ENCODE measurements at places on chromosomes 7 and 10.

GRCh38 chr7:41916450-41916927, 213.6 kb upstream of the INHBA start:
- no peaks in the 10 kb centered on the region for H3K27me3 ChIP-seq
- H3K4me1 ChIP-seq = no peaks in the 10 kb centered on the region
- H3K27ac ChIP-seq = no peak overlapping the region
- DNase-seq = no peak
- H3K36me3 ChIP-seq = no peaks in the 10 kb centered on the region
- H3K4me3 ChIP-seq = no peak overlapping the region

DNA sequence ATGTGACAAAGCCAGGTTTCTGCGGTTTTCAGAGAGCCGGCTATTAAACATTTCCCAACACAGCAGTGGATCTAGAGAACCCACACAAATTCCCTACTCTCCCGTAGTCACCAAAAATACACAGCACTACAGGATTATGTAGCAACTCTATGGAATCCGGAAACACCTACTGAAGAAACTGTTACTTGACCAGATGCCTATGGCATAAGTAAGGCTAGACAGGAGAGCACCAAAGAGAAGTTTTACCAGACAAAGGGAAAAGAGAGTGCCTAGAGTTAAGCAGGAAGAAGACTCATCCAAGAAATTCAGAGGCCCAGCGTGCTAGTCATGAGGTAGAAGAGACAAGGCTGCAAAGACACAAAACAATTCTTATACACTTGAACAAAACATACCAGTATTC, 321.1 kb downstream of the PARD3 start:
- DNase-seq = no peak
- H3K27ac ChIP-seq = no peak overlapping the region
- no peak overlapping the region for H3K4me3 ChIP-seq
- H3K4me1 ChIP-seq = no peaks in the 10 kb centered on the region

- no peaks in the 10 kb centered on the region for H3K36me3 ChIP-seq
- DNase-seq = no peak
- peak overlapping the region; percentile 58 for H3K27ac ChIP-seq
- peaks cover 14% of the 10 kb centered on the region for H3K4me1 ChIP-seq
These were observed 80.4 kb downstream of the AUTS2 start for GRCh38 chr7:69678494-69679187.

DNA sequence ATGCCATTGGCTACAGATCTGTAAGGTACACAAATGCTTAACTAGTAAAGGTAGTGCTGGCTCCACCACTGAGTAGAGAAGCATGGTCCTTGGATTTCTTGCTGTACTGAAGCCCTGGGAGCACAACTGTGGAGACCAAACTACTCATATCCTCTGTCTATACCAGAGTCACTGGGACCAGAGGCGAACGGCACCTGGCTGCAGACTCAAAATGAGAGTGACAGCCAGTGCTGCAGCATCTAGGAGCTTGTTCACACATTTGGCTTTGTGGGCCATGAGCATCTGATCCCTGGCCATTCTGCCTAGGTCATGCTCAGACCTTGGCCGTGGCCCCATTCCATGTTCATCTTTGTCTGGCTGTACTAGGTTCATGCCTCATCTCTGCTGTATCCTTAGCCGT, 31.9 kb downstream of the LRRC18 start:
- H3K27ac ChIP-seq = no peak overlapping the region
- DNase-seq = no peak
- no peak overlapping the region for H3K4me3 ChIP-seq
- H3K27me3 ChIP-seq = no peaks in the 10 kb centered on the region
- no peaks in the 10 kb centered on the region for H3K4me1 ChIP-seq
- H3K36me3 ChIP-seq = no peaks in the 10 kb centered on the region

DNA sequence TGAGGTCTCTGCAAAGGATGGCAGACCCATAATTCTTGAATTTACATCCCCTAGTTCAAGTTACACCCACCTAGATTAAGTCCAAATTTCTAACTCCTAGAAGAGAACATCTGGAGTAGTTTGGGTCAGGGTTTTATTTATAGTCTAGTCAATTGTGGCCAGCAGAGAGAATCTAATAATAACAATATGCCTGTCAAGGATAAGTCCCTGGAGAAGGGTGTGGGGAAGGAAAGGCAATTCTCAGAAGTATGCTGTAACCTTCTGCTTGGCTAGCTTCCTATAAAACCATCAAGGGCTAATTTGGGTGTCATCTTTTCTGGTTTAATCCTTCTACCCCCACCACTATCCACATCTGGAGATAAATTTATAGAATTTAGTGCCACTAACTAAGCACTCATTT, 52.8 kb upstream of the SEMA3E start:
- H3K4me1 ChIP-seq = no peaks in the 10 kb centered on the region
- no peak overlapping the region for H3K4me3 ChIP-seq
- H3K36me3 ChIP-seq = no peaks in the 10 kb centered on the region
- H3K27me3 ChIP-seq = no peaks in the 10 kb centered on the region
- H3K27ac ChIP-seq = no peak overlapping the region
- DNase-seq = no peak

GRCh38 chr7:155763691-155764437, 48.4 kb downstream of the SHH start:
- DNase-seq = no peak
- peak overlapping the region; percentile 68 for H3K27ac ChIP-seq
- peaks cover 20% of the 10 kb centered on the region for H3K4me1 ChIP-seq
- H3K27me3 ChIP-seq = no peaks in the 10 kb centered on the region
- no peak overlapping the region for H3K4me3 ChIP-seq

DNA sequence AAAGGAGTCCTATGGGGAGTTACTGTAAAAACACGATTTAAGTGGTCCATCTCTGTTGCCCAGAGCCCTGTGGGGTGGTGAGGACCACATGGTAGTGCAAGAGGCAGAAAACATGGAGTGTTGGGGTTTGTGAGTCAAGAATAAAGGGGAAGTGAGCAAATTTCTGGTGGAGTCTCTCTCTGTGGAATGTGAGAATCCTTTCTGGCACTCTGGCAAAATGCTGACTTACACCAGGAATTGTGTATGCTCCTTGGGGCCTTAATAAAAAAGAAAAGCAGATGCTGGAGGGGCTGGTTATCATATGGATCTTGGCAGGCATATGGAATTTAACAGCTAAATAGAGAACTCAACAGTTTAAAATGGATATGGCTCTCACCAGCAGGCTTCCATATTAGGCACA, 486.0 kb downstream of the TNS3 start:
- H3K36me3 ChIP-seq = no peaks in the 10 kb centered on the region
- H3K4me3 ChIP-seq = no peak overlapping the region
- no peak overlapping the region for H3K27ac ChIP-seq
- no peaks in the 10 kb centered on the region for H3K4me1 ChIP-seq

- no peak overlapping the region for H3K4me3 ChIP-seq
- no peak overlapping the region for H3K27ac ChIP-seq
- no peaks in the 10 kb centered on the region for H3K4me1 ChIP-seq
- H3K36me3 ChIP-seq = no peaks in the 10 kb centered on the region
These were observed 29.8 kb downstream of the RTKN2 start for GRCh38 chr10:62238880-62239279.

DNA sequence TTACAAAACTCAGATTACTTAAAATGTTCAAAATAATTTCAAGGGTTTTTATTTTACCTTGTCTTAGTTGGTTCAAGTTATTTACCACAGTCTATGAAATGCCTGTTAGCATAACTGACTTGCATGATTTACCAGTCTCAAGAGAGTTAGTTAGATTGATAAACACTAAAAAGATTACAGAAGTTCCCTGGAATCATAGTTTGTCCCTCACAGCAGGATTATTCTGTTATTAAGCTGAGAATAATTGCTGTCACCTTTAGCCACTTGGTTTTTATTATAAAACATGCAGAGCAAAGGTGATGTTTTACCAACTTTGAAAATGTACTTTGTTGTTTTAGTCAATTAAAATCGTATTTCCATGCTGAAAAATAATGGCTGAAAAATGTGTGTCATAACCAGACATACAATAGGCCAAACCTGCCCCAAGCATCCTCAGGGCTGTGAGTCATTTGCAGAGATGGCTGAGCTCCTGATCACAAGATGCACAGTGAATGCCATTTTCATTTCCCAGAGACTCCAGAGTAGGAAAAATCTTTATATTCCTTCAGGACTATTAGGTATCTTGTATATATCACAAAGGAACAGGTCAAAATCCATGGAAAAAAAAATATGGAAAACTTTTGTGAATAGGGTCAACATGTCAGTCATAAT, 87.8 kb upstream of the DKK1 start:
- no peaks in the 10 kb centered on the region for H3K36me3 ChIP-seq
- no peaks in the 10 kb centered on the region for H3K27me3 ChIP-seq
- no peaks in the 10 kb centered on the region for H3K4me1 ChIP-seq
- H3K27ac ChIP-seq = no peak overlapping the region

DNA sequence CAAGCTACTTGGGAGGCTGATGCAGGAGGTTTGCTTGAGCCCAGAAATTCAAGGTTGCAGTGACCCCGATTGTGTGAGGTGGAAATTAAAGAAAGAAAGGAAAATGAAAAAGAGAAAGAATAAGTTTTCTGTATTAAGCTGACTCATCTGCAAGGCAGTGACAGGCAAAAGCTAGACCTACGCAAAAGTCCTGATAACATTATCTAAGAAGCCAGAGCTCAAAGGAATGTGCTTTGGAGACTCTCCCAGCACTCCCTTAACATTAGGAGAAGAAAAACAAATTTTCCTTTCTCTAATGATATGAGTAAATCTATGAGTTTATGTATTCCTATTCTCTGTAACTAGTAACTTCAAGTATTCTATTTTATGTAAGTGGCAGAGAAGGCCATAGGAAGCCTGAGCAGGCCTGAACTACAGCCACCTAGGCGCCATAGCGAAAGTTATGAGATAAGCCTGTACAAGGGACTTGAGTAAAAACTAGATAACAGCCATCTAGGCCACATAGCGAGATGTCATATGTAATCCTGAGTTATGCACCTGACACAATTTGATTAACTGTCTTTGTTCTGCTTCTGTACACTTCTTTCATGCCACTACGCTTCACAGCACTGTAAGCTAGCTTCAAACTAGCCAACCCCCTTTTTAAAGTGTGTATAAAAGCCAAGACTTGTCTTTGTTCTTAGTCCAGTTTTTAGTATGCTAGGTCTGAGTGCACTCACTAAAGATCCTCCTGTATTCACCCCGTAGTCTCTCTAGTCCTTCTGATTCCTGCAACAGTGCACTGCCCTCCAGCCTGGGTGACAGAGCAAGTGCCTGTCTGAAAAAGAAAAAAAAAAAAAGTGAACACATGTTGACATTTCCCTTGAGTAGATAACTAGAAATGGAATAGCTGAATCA, 9.4 kb upstream of the ZWINT start:
- no peak for DNase-seq
- H3K4me1 ChIP-seq = no peaks in the 10 kb centered on the region
- no peaks in the 10 kb centered on the region for H3K36me3 ChIP-seq
- no peak overlapping the region for H3K4me3 ChIP-seq
- no peaks in the 10 kb centered on the region for H3K27me3 ChIP-seq

- no peak overlapping the region for H3K4me3 ChIP-seq
- H3K36me3 ChIP-seq = no peaks in the 10 kb centered on the region
- no peaks in the 10 kb centered on the region for H3K4me1 ChIP-seq
These were observed 22.7 kb downstream of the DYNC1I1 start for GRCh38 chr7:95794917-95795515.

DNA sequence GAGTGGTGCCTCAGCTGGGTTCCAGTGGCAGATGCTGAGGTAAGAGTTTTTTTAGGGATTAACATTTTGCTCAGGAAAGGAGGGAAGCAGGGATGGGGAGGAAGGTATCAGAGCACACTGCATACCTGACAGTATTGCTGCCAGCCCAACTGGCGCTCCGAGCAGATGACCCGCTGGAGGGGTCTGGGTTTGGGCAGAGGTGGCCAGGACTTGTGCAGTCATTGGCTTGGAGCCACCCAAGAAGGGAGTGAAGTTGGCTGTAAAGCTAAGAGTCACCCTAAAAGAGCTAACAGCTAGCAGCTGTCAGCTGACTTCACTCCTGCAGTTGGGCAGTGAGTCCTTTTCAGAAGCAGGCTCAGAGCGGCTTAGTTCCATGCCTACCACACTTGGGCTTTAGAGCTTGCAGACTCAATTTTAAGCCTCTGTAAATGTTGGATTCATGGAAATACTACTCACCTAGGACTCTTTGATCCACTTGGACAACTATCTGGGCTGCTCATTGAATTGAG, 5.8 kb upstream of the ARHGAP22 start:
- H3K27ac ChIP-seq = no peak overlapping the region
- peaks cover 2% of the 10 kb centered on the region for H3K4me1 ChIP-seq
- H3K27me3 ChIP-seq = no peaks in the 10 kb centered on the region

DNA sequence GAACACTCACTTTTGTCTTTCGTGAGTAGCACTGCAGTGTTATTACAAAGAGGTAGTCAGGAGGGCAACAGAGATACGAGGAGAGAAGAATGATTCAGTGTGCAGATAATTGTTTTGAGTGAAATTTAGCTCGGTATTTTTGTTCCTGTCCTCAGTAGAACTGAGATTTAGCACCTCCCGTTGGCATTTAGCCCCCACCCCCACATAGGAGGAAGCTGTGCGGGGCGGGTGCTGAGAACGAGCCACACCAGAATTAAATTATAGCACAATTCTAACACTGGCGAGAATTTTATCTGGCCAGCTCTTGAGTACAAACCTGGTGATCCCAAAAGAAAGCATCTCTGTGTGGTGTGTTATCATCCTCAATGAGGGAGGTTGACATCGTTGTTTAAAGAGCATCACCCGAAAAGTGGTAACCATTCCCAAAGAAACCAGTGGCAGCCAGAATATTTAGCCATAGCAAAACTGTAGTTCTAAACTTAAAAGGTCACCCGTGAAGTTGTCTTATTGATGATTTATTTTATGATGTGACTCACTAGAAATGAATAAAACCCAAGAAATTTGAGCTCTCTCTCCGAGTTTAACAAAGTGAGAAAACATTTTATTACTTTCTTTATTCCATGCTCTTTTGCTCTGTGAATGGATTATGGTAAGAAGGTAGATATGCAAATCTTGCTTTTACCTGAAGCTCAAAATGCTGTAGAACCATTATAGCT, 612.2 kb downstream of the SUGCT start:
- no peaks in the 10 kb centered on the region for H3K4me1 ChIP-seq
- no peaks in the 10 kb centered on the region for H3K27me3 ChIP-seq
- no peak overlapping the region for H3K27ac ChIP-seq
- DNase-seq = no peak

DNA sequence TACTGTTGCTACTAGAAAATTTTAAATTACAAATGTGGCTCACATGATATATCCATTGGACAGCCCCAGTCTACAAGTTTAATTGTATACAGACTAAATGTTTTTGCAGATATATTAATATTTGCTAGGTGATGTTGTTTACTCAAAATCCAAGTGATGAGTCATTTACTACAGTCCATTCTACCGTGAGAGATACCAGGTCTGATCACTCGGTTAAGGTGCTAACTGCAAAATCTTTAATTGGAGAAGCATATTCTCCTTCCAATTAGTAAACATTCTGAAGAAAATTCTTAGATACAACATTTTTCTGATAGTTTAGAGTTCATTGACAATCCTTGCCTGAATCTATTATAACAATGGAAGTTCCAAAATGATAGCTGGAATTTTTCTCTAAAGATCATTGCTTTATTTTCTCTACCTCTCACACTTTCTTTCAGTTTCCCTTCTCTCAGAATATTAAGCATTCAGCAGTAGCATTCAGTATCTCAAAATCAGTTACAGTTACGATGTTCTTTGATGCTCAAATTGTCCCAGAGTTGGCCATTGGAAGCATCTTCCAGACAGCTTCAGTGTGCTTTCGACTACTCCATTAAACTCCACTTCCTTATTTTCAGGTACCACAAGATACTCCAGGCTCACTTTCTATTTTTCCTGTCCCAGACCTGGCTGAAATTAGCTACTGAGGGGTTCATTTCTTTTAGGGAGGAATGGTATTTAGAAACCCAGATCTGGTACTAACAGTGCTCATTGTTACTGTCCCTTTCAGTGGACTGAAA, 2.3 kb downstream of the ABCB1 start:
- H3K27ac ChIP-seq = no peak overlapping the region
- peaks cover 18% of the 10 kb centered on the region for H3K27me3 ChIP-seq
- no peak for DNase-seq
- no peaks in the 10 kb centered on the region for H3K36me3 ChIP-seq
- H3K4me3 ChIP-seq = no peak overlapping the region
- peaks cover 10% of the 10 kb centered on the region for H3K4me1 ChIP-seq

Data from spinal cord (tissue), 10 donors.